ENCODE measurements at places on chromosomes 7 and 10. TPM values are rescaled to one million over a fixed set of nuclear protein-coding genes. Genes with fewer than 3 reads are reported as not detected.

Gene RPEL1
- total RNA-seq = not detected

Gene MYH16
- total RNA-seq = not detected

Gene DPY19L1
- total RNA-seq = 18.1 TPM

Gene RBP4
- total RNA-seq = not detected

Gene ANXA8
- total RNA-seq = 0.24 TPM

All from activated naive CD4-positive, alpha-beta T cell treated with anti-CD3 and anti-CD28 coated beads, Interleukin-2, amount 10 ng/mL, durations not matched to agents 5 hours and 36 hours (primary cell).